ELR (cell line): ENCODE measurements at places on chromosomes 6 and 20.

DNA sequence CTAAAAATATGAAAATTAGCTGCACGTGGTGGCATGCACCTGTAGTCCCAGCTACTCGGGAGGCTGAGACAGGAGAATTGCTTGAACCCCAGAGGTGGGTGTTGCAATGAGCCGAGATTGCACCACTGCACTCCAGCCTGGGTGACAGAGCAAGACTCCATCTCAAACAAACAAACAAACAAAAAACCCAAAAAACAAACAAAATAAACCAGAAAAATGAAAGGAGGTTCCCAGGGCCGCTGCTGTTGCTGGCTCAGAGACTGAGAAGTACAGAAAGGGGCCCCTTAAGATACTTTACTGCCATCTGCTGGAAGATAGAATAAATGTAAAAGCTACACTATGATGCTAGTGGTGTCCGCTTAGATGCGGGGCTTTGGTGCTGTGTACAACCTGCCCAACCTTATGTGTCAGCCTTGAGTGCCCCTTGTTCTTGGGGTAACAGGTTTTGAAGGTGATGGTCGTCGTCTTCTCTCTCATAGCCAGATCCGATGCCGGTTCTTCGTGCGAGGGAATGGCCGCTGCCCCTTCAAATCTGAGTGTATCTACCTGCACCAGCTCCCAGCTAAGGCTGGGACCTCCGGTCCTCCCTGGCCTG, 2.8 kb upstream of the FANCE start:
- peak; percentile 89 for DNase-seq

- DNase-seq: no peak
These were observed 37.7 kb upstream of the ADIG start for GRCh38 chr20:38543014-38543906.

DNA sequence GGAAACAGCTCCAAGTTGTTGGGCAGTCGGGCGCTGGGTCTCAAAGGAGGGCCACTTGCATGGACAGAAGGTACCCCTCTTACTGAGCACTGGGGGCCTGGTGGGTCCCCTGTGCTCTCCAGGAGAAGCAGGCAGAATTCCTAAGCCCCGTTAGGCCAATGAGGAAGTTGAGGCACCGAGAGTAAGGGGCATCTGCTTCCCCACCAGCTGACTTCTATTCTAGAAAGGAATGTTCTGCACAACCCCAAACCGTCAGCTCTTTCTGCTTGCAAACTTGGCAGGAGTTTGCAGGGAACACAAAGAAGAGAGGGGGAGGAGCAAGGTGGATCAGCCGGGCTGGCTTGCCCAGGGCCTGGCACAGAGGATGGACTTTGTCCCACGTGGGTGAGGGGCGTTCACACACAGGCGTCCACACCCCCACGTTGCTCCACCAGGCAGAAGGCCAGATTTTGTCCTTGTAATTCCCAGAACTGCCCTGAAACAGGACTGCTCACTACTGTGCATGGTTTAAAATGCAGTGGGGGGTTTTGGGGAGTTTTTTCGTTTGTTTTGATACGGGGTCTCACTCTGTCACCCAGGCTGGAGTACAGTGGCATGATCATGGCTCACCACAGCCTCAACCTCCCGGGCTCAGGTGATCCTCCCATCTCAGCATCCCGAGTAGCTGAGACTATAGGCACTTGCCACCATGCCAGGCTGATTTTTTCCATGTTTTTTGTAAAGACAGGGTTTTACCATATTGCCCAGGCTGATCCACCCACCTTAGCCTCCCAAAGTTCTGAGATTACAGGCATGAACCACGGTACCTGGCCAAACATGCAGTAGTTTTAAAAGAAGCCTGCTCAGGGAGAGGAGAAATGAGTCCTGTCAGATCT, 93.3 kb downstream of the SNX5 start:
- no peak for DNase-seq

GRCh38 chr6:141077355-141078333, 1055.1 kb upstream of the GJE1 start:
- DNase-seq: peak; percentile 48

DNA sequence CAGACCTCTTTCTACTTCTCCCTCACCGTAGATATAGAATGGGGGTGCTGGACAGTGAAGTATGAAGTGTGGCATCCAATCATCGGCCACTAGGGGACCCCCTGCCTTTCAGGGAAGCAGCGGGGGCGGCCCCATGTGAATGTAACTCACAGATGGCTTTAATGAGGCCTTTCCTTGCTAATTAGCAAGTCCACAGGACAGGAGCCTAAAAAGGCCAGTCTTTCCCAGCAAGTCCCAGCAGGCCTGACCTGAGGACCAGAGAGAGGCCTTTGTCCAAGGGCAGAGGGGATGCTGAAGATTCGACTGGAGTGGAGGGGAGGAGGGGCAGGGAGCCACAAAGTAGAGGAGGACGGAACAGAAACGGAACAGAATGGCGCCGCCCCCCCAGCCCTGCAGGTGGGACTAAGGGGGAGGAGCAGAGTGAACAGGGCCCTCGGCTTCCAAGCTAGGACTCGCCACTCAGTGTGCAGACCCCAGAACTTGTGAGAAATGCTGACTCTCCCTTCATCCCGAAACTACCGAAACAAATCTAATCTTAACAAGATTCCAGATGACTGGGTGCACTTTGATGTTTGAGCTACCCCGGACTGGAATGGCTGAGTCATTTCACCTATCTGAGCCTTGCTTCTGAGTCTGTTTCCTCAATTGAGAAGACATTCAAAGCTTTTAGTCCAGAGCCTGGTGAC, 5.8 kb downstream of the C6orf132 start:
- DNase-seq: peak; percentile 92

DNA sequence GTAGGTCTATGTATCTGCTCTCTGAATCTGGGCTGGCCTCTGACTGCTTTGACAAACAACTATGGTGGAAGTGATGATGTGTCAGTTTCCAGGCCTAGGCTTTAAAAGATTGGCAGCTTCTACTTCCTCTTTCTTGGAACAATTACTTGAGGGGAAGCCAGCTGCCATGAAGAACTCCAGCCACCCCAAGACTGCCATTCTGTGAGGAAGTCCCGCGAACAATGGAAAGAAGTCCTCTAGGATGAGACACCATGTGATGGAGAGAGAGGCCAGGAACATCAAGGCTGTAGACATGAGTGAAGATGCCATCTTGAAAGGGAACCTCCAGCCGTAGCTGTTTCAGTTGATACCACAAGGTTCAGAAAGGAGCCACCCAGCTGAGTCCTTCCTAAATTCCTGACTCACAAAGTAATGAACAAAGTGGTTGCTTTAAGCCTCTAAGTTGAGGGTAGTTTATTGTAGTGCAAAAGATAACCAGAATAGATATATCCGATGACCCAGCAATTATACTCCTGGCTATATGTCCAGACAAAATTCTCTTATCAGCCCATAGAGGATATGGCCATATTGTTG, 15.3 kb upstream of the TCF15 start:
- DNase-seq: no peak

- DNase-seq: no peak
These were observed 16.9 kb upstream of the TAB2 start for GRCh38 chr6:149300563-149300962.
